ENCODE measurements at places on chromosomes 2 and 18. TPM values are rescaled to one million over a fixed set of nuclear protein-coding genes. Genes with fewer than 3 reads are reported as not detected.

DNA sequence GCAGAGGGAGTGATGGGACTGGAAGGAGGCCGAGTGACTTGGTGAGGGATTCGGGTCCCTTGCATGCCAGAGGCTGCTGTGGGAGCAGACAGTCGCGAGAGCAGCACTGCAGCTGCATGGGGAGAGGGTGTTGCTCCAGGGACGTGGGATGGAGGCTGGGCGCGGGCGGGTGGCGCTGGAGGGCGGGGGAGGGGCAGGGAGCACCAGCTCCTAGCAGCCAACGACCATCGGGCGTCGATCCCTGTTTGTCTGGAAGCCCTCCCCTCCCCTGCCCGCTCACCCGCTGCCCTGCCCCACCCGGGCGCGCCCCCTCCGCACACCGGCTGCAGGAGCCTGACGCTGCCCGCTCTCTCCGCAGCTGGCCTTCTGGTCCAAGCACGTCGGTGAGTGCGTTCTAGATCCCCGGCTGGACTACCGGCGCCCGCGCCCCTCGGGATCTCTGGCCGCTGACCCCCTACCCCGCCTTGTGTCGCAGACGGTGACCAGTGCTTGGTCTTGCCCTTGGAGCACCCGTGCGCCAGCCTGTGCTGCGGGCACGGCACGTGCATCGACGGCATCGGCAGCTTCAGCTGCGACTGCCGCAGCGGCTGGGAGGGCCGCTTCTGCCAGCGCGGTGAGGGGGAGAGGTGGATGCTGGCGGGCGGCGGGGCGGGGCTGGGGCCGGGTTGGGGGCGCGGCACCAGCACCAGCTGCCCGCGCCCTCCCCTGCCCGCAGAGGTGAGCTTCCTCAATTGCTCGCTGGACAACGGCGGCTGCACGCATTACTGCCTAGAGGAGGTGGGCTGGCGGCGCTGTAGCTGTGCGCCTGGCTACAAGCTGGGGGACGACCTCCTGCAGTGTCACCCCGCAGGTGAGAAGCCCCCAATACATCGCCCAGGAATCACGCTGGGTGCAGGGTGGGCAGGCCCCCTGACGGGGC is 4.6 kb downstream of the PROC start:
- DNase-seq, result no peak

COL4A3 gene
- polyA plus RNA-seq, result 0.19 TPM

- DNase-seq, result no peak
Measured at GRCh38 chr2:142190805-142191204, 60.0 kb upstream of the LRP1B start.

COL4A4 gene
- polyA plus RNA-seq, result 0.22 TPM

- DNase-seq, result no peak
Measured at GRCh38 chr18:6929370-6930102, 188.1 kb downstream of the LAMA1 start.

GRCh38 chr18:70991577-70991976 is 702.7 kb downstream of the SOCS6 start:
- DNase-seq, result no peak

DNA sequence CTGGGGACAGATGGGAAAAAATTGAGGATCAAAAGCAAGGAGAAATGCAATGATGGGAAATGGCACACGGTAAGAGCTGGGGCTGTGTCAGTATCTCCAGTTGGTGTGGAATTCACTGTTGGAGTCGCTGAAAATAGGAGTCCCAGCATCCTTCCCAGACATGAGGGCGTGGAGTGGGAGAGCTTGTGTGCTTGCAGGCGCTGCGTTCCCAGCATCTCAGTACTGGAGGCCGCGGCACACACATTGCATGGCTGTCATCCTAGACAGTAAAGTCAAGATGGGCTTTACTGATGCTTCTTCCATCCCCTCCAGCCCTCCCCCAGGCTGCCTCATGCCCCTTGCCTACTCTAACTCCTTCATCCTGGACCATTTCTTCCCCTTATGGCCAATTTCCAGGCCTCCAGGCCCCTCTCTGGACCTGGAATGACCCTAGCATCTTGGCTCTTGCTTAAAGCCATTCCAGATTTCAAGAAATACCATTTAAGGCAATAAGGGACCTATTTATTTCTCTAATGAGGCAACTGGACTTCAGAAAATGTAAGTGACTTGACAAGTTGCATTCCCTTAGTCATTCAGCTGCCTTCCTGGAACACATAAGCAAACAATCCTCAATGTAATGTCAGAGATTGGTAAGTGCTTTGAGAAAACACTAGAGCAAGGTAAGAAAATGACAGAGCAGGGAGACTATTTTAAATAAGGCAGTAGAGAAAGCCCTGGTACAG is 70.5 kb upstream of the TTC39C start:
- DNase-seq, result no peak

STRADB gene
- polyA plus RNA-seq, result 65.5 TPM

RTP5 gene
- 0.07 TPM for polyA plus RNA-seq

DNA sequence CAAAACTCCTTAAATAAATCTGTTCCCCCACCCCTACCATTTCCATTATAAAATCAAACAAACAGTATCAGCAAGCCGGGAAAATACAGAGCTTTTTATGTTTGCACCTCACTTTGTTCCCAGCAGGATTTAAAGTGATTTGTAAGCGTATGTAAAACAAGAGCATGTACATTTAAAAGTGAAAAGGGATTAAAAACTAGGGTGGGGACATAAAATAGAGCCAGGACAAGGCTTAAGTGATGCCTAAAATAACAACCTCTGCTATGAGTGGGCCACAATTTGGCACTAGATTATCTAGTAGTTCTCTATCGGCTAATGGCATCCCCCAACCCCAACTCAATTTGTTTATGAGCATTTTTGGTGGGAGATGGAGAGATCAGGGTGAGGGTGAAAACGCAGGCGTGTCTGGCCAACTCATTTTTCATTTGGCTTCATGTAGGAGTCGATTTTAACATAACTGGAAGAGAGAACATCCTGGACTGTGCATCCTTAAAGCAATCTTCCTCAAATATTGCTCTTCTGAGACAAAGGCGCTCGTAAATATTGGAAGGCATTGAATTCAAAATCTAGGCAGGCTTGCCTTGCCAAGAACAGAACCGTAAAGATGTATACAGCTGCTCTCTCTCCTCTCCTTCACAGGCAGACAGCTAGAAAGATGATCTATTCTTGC is 34.5 kb upstream of the TSPYL6 start:
- no peak for DNase-seq

SLC8A1 gene
- 13.2 TPM for polyA plus RNA-seq

- DNase-seq, result no peak
Measured at GRCh38 chr2:53942280-53942679, 28.5 kb downstream of the PSME4 start.

GALR1 gene
- polyA plus RNA-seq, result 0.51 TPM

GRCh38 chr2:43075054-43075593 is 151.3 kb downstream of the ZFP36L2 start:
- DNase-seq, result peak; percentile 56

DNA sequence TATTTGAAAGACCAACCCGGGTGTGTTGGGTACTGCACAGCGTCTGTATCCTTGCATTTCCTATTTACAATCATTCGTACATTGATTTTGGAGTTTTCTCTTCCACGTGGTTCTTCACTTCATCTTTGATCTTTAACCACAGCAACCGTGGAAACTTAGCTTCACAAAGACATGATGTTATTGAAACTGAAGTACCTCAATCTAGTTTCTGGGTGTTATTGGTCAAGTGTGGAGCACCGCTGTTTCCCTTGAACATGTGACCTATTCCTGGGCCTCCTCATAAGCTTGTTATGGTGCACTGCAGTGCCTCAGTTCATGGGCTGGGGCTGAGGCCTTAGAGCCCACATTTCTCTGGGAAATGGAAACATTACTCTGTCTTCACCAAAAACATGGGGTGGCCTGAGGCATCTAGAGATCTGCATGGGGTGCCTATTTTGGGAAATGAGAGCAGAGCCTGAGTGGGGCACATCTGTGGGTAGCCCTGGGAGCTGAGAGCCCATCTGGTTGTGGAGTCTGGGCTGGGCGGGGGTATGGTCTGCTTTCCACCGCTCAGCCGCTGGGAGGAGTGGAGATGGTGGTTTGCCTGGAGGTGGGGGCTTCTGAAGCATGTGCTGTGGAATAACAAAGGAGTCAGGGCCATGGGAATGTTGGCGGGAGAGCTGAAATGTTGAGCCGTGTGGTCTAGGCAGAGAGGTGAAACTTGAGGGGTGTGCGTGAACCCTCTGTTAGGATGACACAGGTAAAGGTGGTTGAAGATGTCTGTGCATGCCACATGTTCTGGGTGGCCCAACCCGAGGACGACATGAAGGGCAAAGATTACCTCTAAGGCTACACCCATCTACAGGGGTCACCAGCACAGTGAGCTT is 37.4 kb downstream of the ZNF236 start:
- no peak for DNase-seq

RAB27B gene
- 9.6 TPM for polyA plus RNA-seq

RNF125 gene
- polyA plus RNA-seq, result 11.7 TPM

DNA sequence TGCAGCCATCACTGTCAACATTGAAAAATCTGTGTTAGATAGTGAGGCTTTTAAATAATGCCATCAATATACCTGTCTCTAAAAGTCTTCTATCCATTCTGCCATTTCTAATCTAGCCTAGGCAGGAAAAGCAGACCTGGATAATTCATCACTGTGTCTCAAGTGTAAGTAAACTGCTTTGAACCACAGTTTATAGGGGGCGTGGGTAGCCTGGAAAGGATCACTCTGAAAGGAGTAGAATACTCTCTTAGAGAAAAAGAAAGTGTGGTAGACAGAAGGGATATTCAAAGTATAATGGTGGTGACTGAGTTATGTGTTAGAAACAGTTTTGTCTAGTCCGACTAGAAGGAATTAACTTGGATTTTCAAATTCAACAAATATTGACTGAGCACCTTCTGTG is 40.8 kb downstream of the CERS6 start:
- DNase-seq, result no peak

- no peak for DNase-seq
Measured at GRCh38 chr2:47165001-47165555, 10.0 kb upstream of the STPG4 start.

DNA sequence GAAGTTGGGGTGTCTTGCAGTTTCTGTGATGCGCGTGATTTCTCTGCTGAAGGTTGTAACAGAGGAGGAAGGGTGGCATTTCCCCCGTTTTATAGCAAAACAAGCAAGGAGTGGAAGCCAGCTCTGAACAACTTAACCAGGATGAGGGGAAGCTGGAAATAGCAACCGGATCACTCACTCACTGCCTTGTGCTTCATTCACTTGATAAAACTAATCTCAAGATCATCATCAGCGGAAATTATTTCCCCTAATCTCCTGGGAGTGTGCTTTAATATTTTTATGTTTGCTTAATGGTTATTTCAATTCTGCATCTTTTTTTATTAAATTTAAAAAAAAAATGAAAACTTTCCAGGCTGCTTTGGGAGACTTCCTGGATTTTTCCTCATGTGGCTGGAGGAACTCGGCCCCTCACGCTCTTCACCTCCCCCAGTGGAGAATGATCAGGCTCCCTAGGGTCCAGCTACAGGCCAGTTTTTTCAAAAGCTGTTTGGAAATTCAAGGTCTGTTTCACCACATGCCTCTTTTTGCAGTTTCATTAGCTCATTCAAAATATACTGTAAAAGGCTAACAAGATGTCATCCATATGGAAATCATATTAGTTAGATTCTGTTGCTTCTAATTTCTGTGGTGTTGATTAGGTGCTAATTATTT is 31.7 kb downstream of the CABLES1 start:
- no peak for DNase-seq

- no peak for DNase-seq
Measured at GRCh38 chr2:64478502-64479230, 24.7 kb downstream of the LGALSL start.

GRCh38 chr18:73979742-73980141 is 167.9 kb downstream of the FBXO15 start:
- no peak for DNase-seq

GRCh38 chr2:119123389-119123788 is 35.2 kb downstream of the C1QL2 start:
- DNase-seq, result no peak

DNA sequence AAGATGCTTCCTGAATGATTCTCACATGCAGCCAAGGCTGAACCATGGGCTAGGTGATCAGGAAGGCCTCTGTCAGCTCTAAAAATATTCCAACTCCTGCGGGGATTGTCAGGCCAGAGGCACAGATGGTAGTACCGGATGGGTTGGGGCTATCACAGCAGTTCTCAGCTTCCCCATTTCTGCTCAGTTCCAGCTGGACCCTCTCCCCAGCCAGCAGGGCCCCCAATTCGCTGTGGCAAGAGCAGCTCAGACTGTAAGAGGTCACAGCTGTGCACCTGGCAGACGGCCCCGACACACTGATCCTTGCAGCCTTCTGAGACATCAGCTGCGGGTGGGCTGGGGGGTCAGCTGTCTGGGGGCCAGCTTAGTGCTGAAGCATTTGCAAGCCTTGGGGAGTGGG is 43.6 kb upstream of the TCF7L1 start:
- no peak for DNase-seq

DNA sequence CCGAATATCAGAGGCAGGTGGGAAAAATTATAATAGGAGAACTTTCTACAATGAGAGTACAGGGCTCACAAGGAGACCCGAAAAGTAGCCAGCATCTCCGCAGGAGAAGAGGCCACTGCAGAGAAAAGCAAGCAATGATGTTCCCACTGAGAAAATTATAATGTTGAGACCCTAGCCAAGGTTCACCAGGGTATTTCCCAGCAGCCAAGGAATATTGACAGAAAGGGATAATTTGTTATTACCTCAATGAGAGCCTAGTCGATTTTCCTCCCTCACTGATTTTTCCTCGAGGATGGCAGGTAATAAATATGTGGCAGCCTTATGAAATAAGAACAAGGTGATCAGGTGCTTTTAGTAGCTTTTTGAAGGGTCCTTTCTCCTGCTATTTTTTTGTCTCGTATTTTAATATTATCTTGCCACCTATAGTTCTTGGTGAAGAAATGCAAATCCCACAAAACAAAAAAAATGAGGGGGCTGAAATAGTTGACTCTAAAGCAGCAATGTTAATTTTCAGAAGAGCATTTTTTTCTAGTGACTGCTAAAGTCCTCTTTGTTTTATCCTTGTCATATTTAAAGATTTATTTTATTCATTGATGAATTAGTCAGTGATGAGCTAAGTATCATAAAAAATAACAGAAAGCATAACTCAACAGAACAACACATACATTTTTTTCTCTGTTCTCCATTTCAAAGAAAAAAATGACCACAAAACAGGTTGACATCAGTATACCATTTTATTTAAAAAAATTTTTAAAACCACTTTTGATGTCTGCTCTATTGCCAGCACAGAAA is 215.4 kb downstream of the KCNE4 start:
- no peak for DNase-seq

DNA sequence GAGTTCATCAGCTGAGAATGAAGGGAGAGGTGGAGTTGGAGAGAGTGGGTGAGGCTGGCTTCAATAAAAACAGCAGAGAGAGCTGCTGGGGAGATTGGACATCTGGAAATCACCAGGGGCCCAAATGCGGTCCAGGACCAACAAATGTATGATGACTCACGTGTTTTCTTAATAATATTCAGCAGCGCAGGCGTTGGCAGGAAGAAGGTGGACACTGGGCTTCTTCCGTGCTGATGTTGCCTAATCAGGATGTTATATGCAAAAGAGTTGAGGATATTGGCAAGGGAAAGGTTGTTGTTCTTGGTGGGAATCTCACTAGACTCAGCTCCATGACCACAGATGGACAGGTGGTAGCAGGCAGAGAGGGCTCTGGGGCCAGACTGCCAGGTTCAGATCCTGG is 12.8 kb upstream of the PLA2R1 start:
- peak; percentile 64 for DNase-seq

MEIS1 gene
- 34.3 TPM for polyA plus RNA-seq

All from large intestine (tissue), 12 donors.